ENCODE measurements at places on chromosomes 5 and 9. TPM values are rescaled to one million over a fixed set of nuclear protein-coding genes. Genes with fewer than 3 reads are reported as not detected.

LCN6 gene
- total RNA-seq = not detected

PCDHA1 gene
- 0.15 TPM for total RNA-seq

PCSK1 gene
- total RNA-seq = 0.29 TPM

CARTPT gene
- not detected for total RNA-seq

BNC2 gene
- total RNA-seq = 7.2 TPM
